ENCODE measurements at places on chromosomes 13 and 19.

DNA sequence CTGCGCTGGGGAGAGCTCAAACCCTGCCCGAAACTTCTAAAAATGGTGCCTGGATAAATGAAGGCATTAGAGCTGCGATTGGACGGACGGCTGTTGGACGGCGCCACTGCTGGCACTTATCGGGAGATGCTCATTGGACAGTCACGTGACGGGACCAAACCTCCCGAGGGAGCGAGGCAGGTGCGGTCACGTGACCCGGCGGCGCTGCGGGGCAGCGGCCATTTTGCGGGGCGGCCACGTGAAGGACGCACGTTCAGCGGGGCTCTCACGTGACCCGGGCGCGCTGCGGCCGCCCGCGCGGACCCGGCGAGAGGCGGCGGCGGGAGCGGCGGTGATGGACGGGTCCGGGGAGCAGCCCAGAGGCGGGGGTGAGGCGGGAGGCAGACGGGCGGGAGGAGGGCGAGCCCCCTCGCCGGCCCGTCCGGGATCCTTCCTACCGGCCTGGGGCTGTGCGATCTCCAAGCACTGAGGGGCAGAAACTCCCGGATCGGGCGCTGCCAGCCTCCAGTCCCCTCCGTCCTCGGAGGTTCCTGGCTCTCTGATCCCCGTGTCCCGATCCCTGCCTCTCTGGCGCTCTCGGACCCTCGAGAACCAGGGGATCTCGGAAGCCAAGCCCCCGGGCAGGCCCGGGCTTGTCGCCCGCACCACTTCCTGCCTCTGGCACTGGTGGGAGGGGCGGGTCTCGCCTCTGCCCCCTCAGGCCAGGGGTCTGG lies at the start of gene BAX:
Gene BAX (plus strand): TSS at position 281 of the 713 bp plus-strand sequence. CDS start 54 bp downstream, at position 335.
- DNase-seq: peak; percentile 97

DNA sequence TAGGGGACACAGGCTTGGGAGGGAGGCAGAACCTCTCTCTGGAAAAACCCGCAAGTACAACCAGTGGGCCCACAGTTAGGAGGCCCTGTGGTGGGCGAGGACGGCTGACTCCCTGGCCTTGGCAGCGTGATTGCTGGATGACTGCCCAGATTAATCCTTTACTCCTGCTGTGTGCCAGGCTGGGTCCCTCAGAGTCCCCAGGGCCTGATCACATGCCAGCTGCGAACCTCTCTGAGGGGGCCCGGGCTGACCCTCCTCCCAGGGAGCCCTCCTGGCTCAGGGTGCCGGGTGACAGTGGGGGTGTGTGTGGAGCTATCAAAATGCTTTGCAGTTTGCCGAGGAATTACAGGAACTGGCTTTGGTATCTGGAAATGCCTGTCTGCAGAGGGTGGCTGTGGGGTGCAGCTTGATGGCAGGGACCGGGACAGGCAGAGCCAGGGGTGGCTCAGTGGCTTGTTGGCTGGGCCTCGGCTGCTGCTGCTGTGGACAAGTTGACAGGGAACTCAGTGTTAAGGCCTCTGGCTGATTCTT lies 48.9 kb downstream of the DNM2 start:
- no peak for DNase-seq

DNA sequence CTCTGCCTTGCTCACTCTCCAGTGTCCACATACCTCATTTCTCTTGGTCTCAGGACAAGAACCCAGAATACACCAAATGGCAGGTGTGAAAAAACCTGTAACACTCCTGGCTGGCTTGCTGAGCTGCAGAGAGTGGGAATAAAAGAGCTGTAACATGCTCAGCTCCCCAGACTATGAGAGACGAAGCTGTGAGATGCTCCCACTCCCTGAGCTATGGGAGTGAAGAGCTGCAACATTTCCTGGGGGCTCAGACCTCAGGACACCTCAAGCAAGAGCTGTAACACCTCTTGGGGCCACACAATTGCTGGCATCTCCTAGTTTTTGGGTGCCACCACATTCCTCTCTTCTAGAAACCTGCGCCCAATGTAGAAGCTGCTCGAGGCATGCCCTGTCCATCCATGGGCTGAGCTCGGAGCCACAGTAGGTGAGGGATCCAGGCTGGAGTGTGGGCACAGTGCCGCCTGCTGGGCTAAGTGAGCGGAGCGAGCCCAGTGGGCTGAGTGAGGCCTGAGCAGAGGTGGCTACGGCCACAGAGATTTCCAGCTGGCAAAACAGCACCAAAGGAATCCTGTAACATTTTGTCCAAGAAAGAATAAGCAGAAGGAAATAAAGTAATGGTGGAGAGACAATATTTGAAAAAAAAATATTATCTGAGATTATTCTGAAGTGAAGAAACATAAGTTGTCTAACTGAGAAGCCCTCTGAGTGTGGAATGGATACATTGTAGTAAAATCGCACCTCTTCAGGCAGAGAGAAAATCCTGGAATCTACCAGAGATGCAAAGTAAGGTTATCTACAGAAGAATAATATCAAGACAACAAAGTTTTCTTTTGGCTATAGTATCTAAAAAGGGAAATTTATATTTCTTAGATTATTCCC lies 186.2 kb upstream of the PCDH9 start:
- DNase-seq: peak; percentile 30

DNA sequence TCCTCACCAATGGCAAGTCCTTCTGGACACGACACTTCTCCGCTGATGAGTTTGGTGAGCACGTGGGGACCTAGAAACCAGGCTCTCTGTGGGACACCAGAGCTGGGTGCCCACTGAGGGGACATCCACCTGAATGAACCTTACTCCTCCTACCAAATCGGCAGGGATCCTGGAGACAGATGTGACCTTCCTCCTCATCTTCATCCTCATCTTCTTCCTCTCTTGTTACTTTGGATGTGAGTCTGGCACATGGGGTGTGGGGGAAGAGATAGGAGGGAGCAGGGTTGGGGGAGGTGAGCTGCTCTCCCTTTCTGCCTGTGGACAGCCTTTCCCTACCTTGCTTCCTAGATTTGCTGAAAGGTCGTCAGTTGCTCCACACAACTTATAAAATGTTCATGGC lies 1.9 kb downstream of the TMEM145 start:
- DNase-seq: no peak

- DNase-seq: no peak
These were observed 51.7 kb upstream of the SERPINE3 start for GRCh38 chr13:51287758-51288157.

DNA sequence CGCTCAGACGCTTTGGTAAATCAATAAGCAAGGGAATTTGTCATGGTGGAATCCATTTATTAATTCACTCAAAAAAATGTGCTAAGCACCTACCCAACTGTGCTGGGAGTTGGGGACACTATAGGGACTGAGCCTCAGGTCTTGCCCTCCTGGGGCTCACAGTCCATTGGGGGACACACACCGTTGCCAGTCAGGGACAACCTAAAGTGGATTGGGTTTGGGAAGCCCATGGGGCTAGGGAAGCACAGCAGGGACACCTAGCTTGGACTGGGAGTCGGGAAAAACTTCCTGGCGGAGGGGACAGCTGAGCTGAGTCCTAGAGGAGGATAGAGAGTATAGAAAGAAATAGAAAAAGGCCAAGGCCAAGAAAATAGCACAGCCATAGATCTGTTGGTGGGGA lies 8.5 kb downstream of the FOSB start:
- no peak for DNase-seq

DNA sequence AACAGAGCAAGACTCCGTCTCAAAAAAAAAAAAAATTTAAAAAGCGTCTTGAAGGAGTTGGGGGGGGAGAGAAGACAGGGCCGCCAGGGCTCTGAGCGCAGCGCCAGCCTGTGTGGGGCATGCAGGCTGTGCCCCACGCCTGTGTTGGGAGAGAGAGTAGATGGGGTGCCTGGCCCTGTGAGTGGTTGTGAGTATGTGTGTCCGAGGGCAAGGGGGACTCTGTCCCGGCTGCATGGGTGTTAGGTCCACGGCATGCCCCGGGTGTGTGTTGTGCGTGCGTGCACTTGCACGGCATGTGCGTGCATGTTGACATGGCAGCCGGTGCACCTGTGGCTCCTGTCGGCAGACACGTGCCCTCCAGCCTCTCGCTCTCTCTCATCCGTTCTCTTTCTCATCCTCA lies 3.4 kb downstream of the MAP2K7 start:
- no peak for DNase-seq

DNA sequence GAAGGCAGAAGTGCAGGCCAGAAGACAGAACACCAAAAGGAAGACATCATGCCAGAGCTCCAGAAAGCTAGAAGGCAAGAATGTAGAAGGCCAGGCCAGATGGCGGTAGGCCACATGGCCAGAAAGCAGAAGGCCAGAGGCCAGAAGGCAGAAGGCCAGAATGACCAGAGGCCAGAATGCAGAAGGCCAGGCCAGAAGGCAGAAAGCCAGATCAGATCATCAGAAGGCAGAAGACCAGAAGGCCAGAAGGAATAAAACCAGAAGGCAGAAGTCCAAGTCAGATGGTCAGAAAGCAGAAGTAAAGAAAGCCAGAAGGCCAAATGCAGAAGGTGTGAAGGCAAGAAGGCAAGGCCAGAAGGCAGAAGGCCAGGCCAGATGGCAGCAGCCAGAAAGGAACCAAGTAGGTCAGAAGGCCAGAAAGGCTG lies 185.0 kb downstream of the TUBA3C start:
- DNase-seq: no peak

- DNase-seq: no peak
These were observed 816.6 kb downstream of the DIAPH3 start for GRCh38 chr13:59346999-59347723.

- no peak for DNase-seq
These were observed 549 bp downstream of the TIMM50 start for GRCh38 chr19:39481229-39481545.

DNA sequence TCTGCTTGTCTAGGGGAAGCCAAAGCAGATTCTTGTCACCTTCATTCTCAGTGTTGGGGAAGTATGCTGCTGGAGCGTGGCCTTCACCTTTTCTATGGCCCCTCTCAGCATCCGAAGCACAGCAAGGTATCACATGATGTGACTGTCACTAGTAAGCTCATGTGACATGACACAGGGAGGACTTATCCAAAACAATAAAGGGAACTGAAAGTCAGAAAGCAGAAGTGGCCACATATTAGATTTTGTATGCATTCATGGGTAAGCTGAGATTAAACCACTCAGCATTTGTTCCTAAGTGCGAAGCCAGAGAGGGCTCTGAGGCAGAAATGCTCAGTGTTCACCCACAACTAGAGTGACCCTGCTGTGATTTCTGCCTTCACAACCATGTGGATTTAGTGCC lies 72.8 kb upstream of the PCDH8 start:
- no peak for DNase-seq

GRCh38 chr19:13541554-13541953 lies 35.3 kb upstream of the CACNA1A start:
- no peak for DNase-seq

DNA sequence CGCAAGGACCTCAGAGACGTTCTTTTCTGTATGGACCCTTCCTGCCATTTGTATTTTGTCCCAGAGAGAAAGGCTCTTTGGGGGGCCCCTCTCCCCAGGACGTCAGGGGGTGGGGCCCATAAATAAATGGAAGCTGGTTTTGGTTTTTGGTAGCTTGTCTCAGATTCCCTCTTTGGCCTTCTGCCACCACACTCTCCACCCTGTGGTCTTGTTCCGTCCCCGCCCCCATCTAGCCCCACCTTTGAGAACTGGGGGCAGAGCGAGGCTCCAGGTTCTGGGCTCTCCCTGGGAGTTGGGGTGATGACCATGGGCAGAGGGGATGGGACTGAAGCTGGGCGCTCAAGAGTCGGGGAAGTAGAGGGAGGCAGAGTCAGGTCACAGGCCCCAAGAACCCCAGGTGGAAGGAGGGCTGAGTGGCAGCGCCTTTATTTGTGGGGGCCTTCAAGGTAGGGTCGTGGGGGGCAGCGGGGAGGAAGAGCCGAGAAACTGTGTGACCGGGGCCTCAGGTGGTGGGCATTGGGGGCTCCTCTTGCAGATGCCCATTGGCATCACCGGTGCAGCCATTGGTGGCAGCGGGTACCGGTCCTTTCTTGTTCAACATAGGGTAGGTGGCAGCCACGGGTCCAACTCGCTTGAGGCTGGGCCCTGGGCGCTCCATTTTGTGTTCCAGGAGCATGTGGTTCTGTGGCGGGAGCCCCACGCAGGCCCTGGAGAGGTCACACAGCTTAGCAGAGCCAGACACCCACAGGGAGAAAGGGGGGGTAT lies 3.3 kb downstream of the ISYNA1 start:
- no peak for DNase-seq

DNA sequence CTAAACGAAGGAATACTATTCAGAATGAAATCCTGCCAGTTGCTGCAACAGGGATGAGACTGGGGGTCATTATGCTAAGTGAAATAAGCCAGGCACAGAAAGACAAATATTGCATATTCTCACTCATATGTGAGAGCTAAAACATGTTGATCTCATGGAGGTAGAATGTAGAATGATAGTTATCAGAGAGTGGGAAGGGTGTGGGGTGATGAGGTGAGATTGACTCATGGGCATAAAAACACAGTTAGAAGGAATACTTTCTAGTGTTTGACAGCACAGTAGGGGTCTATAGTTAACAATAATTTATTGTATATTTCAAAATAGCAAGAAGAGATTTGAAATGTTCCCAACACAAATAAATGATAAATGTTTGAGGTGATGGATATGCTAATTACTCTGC lies 7.8 kb upstream of the OR7C2 start:
- no peak for DNase-seq

DNA sequence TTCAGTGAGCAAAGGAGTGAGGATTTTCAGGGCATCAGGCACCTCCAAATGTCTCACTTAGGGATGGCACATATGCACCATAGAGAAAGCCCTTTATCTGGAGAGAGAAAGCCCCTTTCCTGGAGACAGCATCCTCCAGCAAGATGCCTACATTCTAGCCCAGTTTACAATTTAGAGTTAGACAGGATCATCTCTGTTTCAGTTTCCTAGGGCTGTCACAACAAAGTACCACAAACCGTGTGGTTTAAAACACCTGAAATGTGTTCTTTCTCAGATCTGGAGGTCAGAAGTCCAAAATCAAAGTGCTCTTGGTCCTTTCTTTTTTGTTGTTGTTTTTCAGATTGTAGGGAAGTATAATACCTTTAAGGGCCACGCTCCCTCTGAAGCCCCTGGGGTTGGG lies 61.8 kb downstream of the MBNL2 start:
- DNase-seq: no peak
